ENCODE measurements at places on chromosomes 2 and 18.
A peak's percentile ranks its signal among the peaks of the same experiment; 100 is the strongest.

DNA sequence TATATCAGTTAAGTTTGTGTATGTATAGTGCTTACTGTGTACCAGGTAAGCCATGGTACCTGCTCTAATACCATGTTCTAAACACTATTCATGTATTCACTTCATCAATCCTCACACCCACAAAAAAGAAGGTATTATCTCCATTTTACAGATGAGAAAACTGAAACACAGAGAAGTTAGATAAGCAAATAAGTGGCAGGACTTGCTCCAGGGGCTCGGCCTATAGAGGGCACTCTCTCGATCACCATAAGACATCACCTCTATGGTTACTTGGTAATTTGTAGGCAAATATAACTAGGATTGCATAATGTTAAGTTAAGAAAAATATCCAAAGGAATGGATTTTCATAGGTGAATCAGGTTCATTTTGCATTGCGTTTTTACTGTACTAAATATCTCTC lies 118.1 kb upstream of the FN1 start:
- no peak for DNase-seq

DNA sequence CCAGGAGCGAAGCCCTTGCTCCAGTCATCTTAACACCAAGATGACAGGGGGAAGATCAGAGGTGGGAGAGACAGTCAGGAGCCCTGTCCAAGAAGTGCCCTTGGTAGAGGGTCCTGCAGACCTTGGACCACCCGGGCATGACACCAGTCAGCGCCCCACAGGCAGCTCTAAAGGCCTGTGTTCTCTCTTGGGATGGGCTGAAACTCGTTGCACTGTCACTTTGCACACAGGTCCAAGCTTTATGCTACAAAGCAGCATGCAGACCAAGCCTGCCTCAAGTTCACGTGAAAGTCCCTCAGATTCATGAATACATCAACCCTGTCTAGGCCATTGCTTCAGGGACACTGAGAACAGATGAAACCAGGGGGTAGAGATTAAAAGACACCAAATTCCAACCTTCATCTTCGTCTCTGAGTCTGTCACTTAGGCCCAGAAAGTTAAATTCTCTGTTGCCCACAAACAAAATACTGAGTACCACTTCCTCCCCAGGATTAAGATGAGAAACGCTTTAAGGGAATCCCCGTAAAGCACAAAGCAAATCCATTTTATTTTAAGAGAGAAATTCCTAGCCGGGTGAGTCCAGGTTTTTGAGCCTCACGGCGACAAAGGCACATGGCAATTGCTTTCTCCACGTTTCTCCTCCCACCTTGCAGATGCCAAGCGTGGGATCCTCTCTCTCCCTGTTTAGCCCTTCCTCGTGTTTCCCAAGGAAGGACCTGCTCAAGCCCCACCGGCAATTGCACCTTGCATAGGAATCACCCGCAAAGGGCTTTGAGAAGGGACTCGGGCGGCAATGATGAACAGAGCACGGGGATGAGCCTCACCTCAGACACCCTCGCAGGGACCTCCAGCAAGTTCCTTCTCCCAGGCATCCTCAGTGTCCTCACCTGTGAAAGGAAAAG lies 75.0 kb upstream of the ID2 start:
- no peak for DNase-seq

DNA sequence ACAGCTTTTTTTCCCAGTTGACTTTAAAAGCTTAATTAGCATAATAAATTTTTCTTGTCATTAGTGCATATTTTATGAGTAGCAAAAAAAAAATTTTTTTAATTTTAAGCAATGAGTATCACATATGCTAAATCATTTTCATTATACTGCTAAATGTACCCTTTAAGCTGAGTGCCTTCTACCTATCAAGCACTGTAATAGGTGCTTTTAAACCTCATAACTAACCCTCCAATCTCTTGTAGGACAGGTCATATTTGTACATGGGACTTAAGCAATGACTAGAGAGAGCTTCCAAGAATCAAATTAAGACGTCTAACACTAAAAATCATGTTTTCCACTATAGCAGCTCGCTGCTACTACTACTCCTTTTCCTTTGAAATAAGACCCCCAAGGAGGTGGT lies 7.4 kb downstream of the XPO1 start:
- DNase-seq = no peak

DNA sequence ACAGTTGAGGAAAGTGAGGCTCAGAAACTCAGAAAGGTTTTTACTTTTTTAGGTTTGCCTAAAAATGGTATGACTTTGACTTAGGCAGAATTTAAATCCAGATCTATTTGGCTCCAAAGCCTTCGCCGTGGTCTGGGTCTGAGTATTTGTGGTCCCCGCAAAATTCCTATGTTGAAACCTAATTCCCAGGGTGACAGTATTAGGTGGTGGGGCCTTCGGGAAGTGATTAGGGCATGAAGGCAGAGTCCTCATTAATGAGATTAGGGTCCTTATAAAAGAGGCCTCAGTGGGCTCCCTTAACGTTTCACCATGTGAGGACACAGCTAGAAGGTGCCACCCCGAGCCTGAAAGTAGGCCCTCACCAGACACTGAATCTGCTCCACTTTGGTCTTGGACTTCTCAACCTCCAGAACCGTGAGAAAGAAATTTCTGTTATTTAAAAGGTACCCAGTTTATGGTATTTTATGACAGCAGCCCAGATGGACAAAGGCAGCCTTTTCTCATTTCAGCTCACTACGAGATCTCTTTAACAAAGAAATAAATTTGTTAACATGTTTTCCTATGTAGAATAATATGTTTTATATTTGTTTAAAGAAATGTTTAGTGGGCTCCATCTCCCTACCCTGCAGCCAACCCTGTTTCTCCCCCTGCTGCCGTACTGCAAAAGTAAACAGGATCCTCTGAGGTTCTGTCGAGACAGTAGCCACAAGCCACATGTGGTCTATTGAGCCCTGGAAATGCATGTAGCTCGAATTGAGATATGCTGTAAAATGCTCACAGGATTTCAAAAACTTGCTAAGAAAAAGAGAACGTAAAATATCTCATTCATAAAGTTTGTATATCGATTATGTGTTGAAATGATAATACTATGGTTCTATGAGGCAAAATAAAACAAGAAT lies 80.6 kb downstream of the MOGAT1 start:
- DNase-seq = no peak

- DNase-seq = no peak
Observed at GRCh38 chr2:45267062-45267792, 258.0 kb upstream of the SIX2 start.

- DNase-seq = no peak
Observed at GRCh38 chr18:28109781-28110560, 67.0 kb downstream of the CDH2 start.

GRCh38 chr18:11004294-11004693 lies 145.1 kb downstream of the PIEZO2 start:
- DNase-seq = no peak

DNA sequence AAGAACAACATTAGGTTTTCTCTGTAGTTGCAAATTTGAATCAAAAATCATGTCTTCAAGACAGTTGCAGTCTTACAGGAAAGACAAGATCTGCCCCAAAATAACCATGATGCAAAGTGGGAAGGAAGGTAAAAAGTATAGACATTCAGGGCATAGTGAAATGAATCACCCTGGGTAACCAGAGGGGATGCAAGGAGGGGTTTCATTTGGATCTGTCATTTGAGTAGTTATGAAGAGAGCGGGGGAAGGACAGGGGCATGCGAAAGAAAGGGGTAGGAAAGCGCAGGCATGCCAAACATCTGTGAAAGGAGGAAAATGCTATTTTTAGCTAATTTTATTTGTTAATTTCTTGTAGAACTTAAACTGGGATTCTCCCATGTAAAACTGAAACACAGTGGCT lies 219.1 kb upstream of the BOD1L2 start:
- no peak for DNase-seq

DNA sequence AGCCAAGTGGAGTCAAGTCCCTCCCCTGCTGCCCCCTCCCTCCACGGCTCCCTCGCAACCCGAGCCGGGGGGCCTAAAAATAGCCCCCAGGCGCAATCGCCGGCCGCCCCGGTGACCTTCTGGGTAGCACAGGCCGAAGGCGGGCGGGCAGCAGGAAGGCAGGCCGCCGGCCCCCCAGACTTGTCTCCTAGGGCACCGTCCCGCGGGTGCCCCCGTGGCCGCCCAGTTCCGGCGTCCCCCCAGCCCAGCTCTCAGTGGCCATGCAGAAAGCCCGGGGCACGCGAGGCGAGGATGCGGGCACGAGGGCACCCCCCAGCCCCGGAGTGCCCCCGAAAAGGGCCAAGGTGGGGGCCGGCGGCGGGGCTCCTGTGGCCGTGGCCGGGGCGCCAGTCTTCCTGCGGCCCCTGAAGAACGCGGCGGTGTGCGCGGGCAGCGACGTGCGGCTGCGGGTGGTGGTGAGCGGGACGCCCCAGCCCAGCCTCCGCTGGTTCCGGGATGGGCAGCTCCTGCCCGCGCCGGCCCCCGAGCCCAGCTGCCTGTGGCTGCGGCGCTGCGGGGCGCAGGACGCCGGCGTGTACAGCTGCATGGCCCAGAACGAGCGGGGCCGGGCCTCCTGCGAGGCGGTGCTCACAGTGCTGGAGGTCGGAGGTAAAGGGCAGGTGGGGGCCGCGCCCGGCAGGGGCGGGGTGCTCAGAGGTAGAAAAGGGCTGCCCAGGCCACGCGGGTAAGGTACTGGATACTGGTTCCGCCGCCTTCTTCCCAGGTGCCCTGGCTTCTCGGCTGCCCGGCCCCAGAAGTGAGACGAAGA lies at the start of gene SPEG:
Gene SPEG, plus strand, starts transcription at position 126 of the 808 bp plus-strand sequence. Its CDS starts 135 bp downstream, at position 261.
- DNase-seq = peak; percentile 63

GRCh38 chr2:24873619-24874018 lies 46.4 kb downstream of the ADCY3 start:
- no peak for DNase-seq

DNA sequence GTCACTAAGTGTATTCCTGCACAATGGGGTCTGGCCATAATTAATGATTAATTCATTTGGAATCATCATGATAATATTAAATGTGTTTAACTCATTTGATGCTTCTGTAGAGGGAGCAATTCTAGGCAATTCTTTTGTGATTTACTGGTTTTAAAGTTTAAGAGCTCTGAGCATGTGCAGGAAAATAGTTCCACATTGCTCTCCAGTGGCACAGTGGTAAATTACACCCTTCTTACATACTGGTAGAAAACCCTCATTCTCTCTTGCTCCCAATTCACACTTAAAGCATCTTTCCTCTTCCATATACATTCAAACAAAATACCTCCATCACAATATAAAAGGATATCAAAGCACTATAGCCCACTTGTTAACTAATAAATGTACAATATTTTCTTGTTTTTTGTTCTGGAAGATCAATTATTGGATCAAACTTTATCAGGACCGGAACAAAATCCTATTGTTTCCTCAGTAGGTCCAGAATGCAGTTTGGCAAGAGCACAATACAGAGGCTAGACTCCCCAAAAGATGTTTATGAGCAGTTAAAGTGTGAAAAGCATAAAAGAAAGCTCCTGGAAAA lies 844.3 kb downstream of the MBD2 start:
- no peak for DNase-seq

- DNase-seq = peak; percentile 1
Observed at GRCh38 chr2:240441326-240441992, 6.0 kb downstream of the GPC1 start.

DNA sequence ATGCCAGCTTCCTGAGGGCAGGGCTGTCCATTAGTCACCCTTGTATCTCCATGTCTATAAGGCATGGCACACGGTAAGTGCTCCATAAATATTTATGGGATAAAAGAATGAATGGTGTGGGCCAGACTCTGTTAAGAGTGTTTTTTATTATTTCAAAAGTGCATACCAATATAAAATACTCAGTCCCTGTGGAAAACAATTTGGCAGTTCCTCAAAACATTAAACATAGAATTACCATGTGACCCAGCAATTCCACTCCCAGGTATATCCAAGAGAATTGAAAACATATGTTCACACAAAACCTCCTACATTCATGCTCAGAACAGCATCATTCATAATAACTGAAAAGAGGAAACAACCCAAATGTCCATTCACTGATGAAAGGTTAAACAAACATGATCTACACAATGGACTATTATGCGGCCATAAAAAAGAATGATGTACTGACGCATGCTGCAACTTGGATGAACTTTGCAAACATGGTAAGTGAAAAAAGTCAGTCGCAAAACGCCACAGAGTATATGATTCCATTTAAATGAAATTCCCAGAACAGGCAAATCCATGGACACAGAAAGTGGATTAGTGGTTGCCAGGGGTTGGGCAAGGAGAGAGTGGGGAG lies 69.1 kb upstream of the TCF7L1 start:
- no peak for DNase-seq

GRCh38 chr2:106032676-106033075 lies 161.4 kb downstream of the UXS1 start:
- no peak for DNase-seq

- no peak for DNase-seq
Observed at GRCh38 chr2:235668782-235669181, 174.9 kb downstream of the AGAP1 start.

Measured in right kidney (tissue), 9 donors.